ENCODE measurements at places on chromosomes 2 and 18. TPM values are rescaled to one million over a fixed set of nuclear protein-coding genes. Genes with fewer than 3 reads are reported as not detected.

Gene UPP2
- total RNA-seq, result not detected

Gene MYO5B
- 0.18 TPM for total RNA-seq

Gene BOLL
- not detected for total RNA-seq

Gene CEP76
- 12.5 TPM for total RNA-seq

Gene ANKRD30BL
- total RNA-seq, result not detected

DNA sequence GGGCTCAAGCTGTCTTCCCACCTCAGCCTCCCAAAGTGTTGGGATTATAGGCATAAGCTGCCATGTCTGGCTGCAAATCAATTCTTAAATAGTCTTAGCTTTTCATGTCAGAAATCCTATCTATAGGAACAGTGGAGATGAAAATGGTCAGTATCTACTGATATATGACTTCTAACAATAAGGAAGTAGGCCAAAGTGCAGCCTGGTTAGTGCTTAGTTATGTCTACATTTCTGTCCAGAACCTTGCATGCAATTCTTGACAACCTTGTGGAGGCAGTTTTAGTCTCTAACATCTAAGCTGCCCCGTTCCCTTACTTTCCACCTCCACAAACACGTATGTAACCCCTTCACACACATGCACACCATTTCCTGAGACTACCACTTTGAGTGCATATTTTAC is 169.2 kb upstream of the SPATS2L start:
- DNase-seq, result no peak

DNA sequence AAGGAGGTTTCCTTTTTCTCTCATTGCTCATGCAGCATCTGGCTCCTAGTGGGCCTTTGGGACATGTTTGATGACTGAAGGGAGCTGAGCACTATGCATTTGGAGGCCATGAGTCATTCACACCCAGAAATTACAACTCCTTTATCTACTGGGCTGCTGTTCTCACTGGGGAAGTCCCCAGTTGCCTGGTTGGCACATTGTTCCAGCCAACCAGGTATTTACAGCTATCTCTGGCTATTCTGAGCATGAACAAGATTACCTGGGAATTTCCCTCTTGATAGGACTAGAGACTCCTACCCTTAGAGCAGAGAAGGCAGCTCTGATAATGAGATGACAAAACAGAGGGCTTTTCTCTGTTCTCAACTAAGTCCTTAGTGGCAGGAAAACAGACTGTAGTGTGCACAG is 206.5 kb downstream of the SETBP1 start:
- peak; percentile 74 for DNase-seq

- no peak for DNase-seq
Observed at GRCh38 chr2:234324116-234324515, 172.8 kb downstream of the ARL4C start.

DNA sequence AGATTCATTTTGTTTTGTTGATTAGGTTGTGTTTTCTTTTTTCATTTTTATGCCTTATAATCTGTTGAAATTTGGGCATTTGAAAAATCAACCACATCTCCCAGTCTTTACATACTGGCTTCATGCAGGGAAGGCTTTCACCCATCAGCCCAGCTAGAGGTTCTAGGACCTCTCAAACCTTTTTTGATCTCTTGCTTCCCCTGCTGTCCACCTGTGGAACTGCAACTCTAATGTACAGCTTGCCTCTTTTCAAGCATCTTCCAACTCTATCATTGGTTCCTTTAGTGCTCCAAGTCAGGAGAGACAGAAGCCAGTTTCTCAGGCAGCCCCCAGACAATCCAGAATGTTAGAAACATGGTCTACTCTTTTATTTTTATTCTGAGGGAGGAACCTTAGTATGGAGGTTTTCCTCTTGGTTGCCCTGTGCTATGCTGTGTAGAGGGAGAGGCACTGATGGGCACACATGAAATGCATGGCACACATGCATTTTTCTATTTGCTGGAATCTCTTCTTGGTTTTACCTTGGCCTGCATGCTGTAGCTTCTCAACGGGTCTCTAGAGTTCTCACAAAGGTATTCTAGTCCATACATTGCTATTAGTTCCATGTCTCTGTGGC is 107.2 kb upstream of the L3MBTL4 start:
- peak; percentile 50 for DNase-seq

DNA sequence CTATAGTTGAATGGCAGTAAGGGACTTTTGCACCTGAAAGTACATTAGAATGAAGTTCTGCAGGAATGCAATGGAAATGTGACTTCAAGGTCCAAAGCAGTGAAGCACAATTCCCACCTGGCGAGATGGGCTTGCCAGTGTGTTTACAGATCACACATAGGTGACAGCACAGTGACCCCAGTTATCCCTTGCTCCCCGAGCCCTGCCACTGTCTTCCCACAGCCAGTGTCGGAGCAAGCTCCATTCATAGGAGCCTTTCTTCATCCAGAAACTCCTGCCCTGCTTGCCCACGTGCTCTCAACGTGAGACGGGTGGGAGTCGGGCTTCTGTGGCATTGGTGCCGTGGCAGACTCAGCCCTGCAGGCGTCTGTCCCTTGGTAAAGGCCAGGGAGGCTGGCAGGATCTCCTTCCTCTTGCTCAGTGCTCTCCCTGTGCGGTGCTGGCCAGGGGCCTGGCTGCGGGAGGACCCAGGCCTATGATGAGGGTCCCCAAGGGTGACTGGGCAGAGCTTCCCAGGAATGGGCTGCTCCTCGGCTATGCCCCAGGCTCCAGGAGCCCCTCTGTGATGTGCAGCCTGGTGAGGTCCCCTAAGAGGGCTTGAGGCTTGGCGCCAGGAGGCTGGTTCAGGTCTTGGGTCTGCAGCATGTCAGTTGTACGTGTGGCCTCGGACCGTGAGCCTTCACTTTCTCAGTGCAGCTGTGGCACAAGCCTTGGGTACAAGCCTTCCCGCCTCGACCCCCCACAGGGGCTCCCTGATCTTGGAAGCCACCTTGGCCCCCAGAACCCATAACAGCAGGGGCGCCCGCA is 40.2 kb downstream of the SNED1 start:
- no peak for DNase-seq

DNA sequence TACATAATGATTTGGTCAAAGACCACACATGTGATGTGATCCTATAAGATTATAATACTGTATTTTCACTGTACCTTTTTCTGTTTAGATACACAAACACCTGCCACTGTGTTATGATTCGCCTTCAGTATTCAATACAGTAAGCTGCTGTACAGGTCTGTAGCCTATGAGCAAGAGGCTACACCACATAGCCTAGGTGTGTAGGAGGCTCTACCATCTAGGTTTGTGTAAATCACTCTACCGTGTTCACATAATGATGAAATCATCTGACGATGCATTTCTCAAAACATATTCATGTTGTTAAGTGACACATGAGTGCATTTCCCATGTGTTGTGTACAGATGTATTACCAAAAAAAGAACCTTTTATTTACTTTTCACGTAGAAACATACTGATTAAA is 74.5 kb downstream of the USP40 start:
- no peak for DNase-seq

- DNase-seq, result peak; percentile 31
Observed at GRCh38 chr2:43636621-43637020, 439 bp upstream of the PLEKHH2 start.

- DNase-seq, result no peak
Observed at GRCh38 chr2:212427638-212428037, 111.0 kb downstream of the ERBB4 start.
